Muscle of back (tissue), 13 donors: ENCODE measurements at places on chromosomes 12 and 14.

DNA sequence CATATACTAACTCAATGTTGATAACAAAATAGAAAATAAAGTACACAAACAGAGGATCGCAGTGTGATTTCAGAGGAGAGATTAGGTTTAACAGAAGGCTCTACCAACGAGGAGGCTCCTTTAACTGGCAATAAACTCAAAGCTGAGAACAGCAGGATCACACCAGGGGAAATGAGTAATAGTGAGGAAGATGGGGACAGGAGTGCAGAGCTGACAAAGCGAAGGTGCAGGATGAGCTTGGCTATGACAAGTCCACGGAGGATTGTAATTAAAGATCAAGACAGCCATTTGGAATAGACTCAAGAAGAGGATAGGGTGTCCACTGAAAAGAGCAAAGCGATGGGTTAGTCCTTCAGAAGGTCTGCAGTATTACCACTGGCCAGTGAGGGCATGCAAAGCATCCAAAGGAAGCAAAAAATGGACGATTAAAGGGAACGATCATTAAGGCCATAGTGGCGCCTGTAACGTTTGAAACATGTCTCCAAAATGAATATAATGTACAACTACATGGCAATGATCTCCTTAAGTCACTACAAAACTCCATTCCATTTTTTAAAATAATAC is 85.3 kb downstream of the GRIN2B start:
- no peak for DNase-seq

GRCh38 chr12:75994069-75994740 is 37.4 kb downstream of the PHLDA1 start:
- no peak for DNase-seq

- DNase-seq = peak; percentile 98
Observed at GRCh38 chr12:120528861-120529525, at the start of gene COQ5. COQ5 (minus strand) TSS chr12:120529158; CDS start chr12:120529141, 17 bp downstream.

DNA sequence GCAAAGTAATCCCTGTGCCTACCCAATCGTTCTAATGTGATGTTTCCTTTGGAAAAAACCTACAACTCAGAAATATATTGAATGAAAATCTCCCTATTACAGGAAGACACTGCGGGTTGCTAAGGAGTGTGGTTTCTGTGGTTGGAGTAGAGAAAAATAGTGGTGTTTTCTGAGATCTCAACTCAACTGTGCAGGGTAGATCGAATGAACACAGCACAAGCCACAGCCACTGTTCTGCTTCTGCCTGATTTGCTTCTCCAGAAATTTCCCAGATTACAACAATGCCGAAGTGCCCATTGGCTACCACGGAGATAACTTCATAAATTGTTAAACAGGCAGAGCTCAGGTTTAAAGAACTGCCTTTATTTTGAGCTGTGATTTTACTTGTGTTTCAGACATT is 480.4 kb downstream of the DIO2 start:
- DNase-seq = no peak

DNA sequence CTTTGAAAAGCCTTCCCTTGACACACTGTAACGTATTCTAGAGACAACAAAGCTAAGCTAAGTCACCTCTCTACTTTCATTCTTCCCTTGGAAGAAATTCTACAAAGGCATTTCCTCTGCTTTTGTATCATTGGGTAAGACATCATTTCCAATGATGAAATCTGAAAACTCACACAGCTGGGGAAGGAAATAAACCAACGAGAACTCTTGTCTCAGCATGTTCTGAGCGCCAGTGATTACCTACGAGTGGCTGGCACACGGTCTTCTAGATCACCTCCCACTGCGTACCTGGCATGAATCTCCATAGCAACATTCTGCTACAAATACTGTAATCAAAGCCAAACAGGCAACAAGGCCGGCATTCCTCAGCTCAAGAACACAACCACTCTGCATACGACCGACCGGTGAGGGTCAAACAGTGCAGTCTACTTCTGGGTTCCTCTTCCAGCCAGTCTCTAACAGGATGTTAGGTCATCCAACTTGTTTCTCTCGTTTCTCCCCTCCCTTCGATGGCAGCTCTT is 7.6 kb downstream of the VPS37B start:
- no peak for DNase-seq

DNA sequence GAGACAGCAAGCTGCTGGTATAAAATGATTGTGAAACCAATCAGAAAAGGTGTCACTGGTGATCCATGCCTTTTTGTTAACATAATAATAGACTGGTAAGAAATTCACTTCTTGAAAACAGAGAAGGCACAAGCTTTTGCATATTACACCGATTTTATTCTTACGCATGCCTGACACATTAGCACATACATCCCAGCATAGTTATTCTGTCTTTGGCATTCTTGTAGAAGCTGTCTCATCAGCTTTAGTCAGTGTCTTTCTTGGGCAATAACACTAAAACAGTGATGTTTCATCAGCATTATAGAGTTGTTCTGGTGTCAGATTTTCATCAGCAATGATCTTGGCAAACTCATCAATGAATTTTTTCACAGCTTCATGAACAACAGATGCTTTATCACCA is 283.4 kb upstream of the TMTC1 start:
- no peak for DNase-seq

- no peak for DNase-seq
Observed at GRCh38 chr14:99748529-99748928, 44.7 kb upstream of the EML1 start.

DNA sequence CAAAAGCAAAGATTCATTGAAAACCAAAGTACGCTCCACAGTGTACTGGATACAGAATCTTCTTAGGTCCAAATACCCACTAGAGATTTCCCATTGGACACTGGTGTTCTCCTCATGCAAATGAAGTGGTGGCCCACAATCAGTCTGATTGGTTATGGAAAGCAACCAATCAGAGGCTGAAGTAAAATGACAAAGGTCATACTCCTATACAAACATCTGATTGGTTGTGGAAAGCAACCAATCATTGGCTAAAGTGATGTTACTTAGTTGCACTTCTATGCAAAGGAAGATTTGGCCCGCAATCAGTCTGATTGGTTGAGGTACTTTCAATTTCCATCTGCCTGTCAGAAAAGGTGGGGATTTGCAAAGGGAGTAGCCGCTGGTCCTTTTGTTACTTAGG is 1.3 kb upstream of the WASHC3 start:
- no peak for DNase-seq

GRCh38 chr12:88108021-88108420 is 33.9 kb downstream of the CEP290 start:
- DNase-seq = no peak

DNA sequence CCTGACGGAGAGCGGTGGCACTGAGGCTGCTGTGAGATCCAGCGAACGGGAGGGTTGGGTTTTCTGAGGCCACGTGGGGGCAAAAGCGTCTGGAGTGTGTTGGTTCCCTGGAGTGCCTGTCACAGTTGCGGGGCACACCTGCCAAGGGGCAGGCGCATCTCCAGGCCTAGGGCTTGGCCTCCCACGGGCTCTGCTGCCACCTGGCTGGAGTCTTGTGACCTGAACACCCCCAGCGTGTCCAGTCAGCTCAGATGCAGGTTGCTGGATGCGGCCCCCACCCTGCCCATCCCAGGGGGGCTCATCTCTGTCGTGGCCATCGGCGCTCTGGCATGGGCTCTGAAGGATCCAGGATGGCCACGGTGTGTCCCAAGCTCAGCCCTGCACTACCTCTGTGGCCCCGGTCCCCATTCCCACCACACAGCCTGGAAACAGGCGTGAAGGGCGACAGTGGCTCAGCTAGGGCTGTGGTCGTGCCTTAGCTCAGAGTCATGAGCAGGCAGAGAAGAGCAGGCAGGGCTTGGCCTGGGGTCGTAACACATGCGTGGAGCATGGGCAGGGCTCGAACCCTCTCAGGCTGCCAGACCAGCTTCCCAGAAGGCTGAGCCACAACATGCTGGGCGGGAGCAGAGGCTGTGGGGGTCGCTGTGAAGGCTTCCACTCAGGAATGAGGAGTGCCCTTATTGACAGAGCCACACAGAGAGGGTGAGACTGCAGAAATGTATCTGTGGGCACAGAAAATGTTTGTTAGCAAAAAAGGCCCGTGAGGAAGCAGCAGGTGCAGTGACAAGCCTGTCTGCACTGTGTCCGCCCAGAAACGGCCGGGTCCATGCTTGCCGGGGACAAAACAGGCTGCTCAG is 23.5 kb upstream of the CRIP2 start:
- no peak for DNase-seq

GRCh38 chr14:35229084-35229791 is 62.9 kb upstream of the PSMA6 start:
- DNase-seq = no peak

GRCh38 chr12:124864326-124864752 is 675 bp upstream of the SCARB1 start:
- no peak for DNase-seq
